ENCODE measurements at places on chromosomes 2 and 18.

DNA sequence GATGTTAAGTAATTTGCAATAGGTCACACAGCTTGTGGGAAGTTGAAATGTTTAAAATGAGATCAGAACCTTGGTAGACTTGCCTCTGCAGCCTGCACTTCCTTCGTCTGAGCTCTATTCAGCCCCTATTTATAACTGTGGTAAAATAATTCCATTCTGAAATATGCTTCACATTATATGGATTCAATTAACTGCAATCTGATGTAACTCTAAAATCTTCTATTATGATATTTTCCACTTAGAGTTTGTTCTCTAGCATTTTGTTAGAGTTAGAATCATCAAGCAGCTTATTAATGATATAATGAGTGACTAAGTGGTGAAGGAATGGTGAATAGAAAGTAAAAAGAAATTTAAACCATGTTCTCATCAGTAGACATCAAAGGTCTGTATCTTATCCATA lies 139.6 kb upstream of the ARHGAP28 start:
- no peak for DNase-seq

- no peak for DNase-seq
Observed at GRCh38 chr2:133163111-133163510, 405.2 kb downstream of the NCKAP5 start.

DNA sequence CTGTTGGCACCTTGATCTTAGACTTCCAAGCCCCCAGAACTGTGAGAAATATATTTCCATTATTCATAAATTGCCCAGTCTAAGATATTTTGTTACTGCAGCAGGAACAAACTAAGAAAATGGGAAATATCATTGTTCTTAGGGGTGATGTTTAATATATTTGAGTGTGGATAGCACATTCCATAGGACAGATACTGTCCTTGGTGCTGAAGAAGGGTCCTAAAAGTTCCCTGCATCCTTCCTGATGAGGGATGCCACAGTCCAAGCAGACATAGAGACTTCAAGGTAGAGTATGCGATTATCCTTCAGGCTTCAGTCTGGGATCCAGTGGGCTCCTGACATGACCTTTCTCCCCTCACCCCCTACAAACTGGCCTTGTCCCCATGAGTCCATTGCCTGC lies 689.0 kb downstream of the TDRD15 start:
- DNase-seq, result no peak

GRCh38 chr2:146952696-146953095 lies 892.1 kb upstream of the ACVR2A start:
- no peak for DNase-seq

DNA sequence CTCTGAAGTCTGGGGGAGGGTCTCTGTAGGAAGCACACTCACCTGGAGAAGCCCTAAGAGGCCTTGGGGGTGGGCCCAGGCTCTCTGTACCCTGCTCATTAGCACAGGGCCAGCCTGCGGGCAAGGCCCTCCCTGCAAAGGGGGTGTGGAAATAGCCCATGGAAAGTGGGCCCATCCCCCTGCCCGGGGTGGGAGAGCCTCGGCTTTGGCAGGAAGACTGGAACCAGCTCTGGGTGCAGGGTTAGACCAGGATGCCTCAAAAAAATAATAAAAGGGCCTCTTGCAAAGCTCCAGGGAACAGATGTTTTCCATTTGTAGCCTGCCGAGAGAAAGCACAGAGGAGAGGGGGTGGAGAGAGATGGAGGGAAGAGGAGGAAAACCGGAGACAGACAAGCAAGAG lies 98.7 kb downstream of the STPG4 start:
- no peak for DNase-seq

GRCh38 chr2:72135921-72136320 lies 11.7 kb downstream of the CYP26B1 start:
- no peak for DNase-seq

DNA sequence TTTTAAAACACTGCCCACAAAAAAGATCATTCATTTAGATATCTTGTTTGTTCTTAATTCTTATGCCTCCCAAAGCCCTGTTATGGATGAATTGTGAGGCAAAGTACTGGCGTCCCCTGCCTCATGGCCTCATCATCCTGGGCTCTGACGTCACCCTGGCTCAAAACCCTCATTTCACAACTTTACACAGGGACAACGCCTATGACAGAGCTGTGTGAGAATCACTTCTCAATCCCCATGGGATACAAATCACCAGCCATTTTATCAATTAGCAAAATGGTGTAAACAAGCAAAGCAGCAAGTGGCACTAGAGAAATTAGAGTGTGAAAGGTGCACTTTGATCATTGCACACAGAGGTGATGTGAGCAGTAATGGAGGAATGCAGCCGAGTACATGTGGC lies 16.6 kb downstream of the FHOD3 start:
- no peak for DNase-seq

GRCh38 chr2:121263996-121264715 lies 20.8 kb downstream of the TFCP2L1 start:
- DNase-seq, result no peak

DNA sequence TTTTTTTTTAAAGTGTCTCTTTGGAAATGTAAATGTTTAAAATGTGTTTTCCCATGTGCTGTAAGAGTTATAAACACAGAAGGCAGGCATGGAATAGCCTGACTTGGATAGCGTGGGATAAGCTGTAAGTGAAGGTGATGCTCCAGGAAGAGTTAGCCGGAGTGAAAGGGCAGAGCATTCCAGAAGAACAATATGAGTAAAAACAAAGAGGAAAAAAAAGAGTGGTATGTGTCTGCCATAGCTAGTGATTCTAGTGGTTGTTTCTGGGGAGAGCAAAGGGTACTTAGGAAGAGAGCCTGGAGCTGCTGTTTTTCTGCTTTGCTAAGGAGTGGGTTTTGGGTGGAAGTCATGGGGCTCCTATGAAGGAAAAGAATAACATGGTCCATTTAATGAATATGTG lies 126.9 kb upstream of the DLGAP1 start:
- no peak for DNase-seq

DNA sequence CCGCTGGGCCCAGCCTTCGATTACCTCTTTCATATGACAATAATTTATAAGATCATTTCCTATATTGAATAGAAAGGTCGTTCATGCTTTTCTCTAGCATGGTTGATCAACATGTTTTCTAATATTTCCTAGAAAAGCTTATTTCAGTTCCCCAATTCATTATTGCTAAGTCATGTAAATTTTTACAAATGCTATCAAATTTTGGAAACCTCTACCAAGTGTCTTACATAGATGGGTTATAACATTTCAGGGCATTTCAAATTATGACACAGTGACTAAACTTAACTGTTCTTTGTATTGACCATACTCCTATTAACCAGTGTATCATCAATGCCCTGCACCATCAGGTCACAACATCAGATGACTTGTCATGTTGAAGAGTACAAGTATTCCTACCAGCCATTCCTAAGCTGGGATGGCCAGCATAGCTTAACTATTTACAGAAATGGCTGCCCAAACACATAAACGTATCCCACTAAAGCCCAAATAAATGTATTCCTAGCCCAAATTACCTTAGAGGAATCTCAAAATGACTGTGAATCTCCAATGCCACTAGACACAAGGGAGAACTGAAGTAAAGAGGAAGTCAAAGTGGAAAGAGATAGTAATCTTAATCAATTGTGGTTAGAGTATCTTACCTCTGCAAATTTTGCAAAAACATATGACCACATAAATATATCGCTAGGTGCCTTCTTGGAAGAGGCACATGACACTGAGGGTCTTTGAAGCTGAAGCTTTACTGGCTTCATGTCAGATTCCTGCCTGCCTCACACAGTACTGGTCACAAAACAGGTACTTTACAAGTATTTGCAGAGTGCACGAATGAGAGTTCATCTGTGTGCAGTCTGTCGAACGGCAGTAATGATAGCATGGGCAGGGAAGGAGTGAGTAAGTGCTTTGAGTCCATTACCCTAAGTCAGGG lies 87.3 kb upstream of the TLK1 start:
- no peak for DNase-seq

DNA sequence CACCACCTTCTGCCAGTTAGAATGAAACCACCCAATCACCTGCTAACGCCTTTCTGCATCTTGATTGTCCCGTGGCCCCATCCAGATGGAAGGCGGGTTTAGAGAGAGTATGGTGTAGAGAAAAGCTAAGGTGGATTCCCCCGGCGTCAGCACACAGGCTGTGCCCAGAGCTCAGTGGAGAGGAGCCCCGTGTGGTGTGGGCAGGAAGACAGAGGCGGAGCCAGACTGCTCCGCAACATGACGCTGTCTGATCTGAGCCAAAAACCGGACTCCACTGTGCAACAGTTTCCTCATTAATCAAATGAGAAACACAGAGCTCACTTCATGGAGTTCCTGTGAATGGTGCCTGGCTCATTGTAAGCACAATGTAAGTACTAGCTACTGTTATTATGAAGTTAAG lies 448.1 kb upstream of the SMIM21 start:
- DNase-seq, result no peak

- DNase-seq, result no peak
Observed at GRCh38 chr2:43934567-43934966, 61.2 kb downstream of the LRPPRC start.

GRCh38 chr2:166057370-166058164 lies 70.3 kb downstream of the SCN1A start:
- no peak for DNase-seq

DNA sequence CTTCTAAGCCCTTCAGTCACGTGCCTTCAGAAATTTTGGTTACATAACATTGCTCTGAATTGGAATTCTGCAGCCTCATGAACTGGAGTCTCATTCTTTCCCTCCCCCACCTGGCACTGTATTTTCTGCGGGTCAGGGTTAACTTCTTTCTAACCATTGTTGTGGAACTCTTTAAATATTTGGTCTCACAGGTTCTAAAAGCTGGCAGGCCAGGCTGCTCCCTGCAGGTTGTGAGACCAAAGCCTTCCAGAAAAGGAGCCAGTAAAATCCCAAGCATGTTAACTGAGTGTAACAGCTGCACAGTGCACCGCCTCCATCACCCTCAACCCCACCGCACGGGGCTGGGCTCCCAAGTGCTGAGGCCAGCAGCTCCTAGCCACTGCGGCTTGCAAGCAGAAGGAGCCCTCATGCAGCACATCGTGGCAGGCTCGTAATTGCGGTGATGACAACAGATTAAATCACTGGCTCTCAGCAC lies 174.1 kb upstream of the ALPP start:
- no peak for DNase-seq

GRCh38 chr2:8456151-8457091 lies 225.4 kb upstream of the ID2 start:
- DNase-seq, result no peak

- no peak for DNase-seq
Observed at GRCh38 chr2:123912171-123912570, 112.9 kb upstream of the CNTNAP5 start.

Measured in nucleus accumbens (tissue), 56 donors.